Dermis microvascular lymphatic vessel endothelial cell (primary cell): ENCODE measurements at places on chromosomes 11 and 22. TPM values are rescaled to one million over a fixed set of nuclear protein-coding genes. Genes with fewer than 3 reads are reported as not detected.

- DNase-seq = no peak
These were observed 2.3 kb upstream of the CCDC88B start for GRCh38 chr11:64337538-64338249.

- no peak for DNase-seq
These were observed 133.7 kb upstream of the HSD17B12 start for GRCh38 chr11:43546561-43547429.

GRCh38 chr22:39528681-39529486, 3.7 kb downstream of the RPS19BP1 start:
- peak; percentile 94 for DNase-seq

GRCh38 chr11:24295360-24295759, 201.5 kb upstream of the LUZP2 start:
- no peak for DNase-seq

GRCh38 chr11:134745456-134745855, 333.4 kb upstream of the B3GAT1 start:
- no peak for DNase-seq

GRCh38 chr22:40210818-40211217, 33.1 kb downstream of the TNRC6B start:
- no peak for DNase-seq

DNA sequence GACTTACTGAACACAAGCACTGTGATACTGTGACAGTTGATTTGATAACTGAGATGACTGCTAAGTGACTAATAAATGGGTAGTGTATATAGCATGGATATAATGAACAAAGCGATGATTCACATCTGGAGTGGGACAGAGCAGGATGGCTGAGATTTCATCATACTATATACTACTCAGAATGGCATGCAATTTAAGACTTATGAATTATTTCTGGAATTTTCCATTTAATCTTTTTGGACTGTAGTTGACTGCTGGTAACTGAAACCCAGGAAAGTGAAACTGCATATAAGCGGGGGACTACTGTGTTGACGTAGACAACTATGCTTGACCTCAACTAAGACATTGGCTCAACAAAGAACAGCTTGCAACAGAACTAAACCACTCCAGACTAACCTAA, 20.0 kb upstream of the NUCB2 start:
- DNase-seq = peak; percentile 25

GRCh38 chr11:93517041-93517440, 26.1 kb downstream of the SMCO4 start:
- DNase-seq = no peak

GRCh38 chr11:111148953-111149352, 96.6 kb upstream of the POU2AF2 start:
- DNase-seq = no peak

DNA sequence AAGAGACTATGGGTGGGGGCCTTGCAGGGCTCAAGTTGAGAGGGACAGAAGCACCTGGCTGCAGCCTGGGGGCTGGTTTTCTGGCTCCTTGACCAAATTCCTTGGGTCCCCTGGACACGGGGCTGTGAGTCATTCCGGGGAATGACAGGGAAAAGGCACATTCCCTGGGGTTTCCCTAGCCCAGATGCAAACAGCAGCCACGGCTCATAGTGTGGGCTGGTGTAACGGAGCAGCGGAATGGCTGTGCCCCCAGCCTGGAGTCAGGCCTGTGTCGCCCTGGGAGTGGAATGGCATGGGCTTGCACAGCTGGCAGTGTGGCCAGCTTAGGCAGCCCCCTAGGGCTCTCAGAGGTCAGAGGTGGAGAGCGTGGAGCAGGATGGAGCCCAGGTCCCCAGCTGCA, 77.6 kb upstream of the KCNQ1OT1 start:
- DNase-seq = no peak

GRCh38 chr11:66861038-66861773, 4.3 kb downstream of the LRFN4 start:
- DNase-seq = no peak

- DNase-seq = no peak
These were observed 149.3 kb upstream of the B3GAT1 start for GRCh38 chr11:134561331-134561720.

- DNase-seq = no peak
These were observed 14.0 kb downstream of the OR2AT4 start for GRCh38 chr11:75082601-75083216.

The PRG2 gene
- under 0.01 TPM in 1 of 2 replicates, not detected in the other for total RNA-seq

The UPK2 gene
- not detected in 2 replicates for total RNA-seq

The WNT11 gene
- total RNA-seq = 0.13 TPM in 1 of 2 replicates, not detected in the other

The OR52E8 gene
- not detected in 2 replicates for total RNA-seq

The PDE2A gene
- total RNA-seq = 168 and 433 TPM in 2 replicates

The HEPN1 gene
- total RNA-seq = under 0.01 TPM in 1 of 2 replicates, not detected in the other

The AIFM3 gene
- total RNA-seq = under 0.01 and 0.13 TPM in 2 replicates

The MOGAT2 gene
- not detected in 2 replicates for total RNA-seq

The SYT8 gene
- total RNA-seq = under 0.01 and 0.13 TPM in 2 replicates

The MRGPRX4 gene
- total RNA-seq = 0.51 and 2.9 TPM in 2 replicates

The RHOD gene
- 16.9 and 24.0 TPM in 2 replicates for total RNA-seq
